Central memory CD8-positive, alpha-beta T cell (primary cell): ENCODE measurements at places on chromosomes 3 and 15.

DNA sequence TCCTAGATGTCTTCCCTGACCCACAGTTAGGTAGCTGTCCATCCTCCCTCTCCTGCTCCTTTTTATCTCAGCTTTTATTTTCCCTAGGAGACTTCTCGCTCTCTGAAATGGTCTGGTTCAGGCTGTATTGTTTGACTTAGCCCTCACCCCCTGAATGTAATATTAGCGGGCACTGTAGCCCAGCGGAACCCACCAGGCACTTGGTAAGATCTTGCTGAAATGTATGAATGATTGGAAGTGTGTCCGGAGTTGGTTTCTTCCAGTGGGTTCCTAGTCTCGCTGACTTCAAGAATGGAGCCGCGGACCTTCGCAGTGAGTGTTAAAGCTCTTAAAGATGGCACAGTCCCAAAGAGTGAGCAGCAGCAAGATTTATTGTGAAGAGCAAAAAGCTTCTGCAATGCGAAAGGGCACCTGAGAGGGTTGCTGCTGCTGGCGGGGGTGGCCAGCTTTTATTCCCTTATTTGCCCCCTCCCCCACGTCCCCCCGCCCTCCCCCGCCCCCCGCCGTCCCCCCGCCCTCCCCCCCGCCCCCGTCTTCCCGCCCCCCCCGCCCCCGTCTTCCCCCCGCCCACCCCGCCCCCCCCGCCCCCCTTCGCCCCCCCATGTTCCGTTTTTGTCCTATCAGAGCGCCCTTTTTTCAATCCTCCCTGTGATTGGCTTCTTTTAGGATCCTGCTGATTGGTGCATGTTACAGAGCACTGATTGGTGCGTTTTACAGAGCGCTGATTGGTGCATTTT lies 694 bp upstream of the EEFSEC start:
- no peak for DNase-seq

DNA sequence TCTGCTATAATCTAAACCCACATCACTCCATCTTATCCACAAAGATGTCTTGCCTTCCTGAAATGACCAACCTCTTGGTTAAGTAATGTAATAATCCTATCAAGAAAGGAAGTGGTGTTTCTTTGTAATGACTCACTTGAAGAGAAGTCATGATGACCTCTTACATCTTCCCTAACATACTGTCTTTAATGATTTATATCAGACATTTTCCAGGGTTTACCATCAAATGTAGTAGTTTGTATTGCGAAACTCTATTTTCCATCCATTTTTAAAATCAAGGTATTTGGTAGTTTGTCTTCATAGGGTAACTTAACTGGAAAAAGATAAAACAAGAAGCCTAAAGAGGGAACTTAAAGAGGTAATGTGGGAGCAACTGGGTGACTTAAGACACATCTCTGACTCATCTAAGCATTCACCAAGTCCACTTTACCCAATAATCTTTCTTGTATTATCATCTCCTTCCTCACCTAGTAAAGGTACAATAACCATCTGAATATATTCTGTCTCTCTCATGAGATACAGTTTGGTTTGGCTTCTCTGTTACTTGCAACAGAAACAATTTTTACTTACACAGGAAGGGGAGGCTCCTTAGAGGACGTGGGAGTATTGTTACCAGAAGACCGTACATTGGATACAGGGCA lies 5.7 kb upstream of the MAPK6 start:
- no peak for DNase-seq

- no peak for DNase-seq
These were observed 14.4 kb downstream of the MASP1 start for GRCh38 chr3:187277129-187277462.

GRCh38 chr3:17300441-17300840 lies 415.7 kb downstream of the PLCL2 start:
- DNase-seq: no peak

- DNase-seq: no peak
These were observed 200.0 kb downstream of the CACNA2D3 start for GRCh38 chr3:54322354-54322753.
